ENCODE measurements at places on chromosomes 2 and 18. TPM values are rescaled to one million over a fixed set of nuclear protein-coding genes. Genes with fewer than 3 reads are reported as not detected.

The GALR1 gene
- not detected for total RNA-seq

The SNED1 gene
- total RNA-seq, result 3.2 TPM

The MDH1 gene
- 302 TPM for total RNA-seq

The SLC40A1 gene
- 5.6 TPM for total RNA-seq

The CHRND gene
- total RNA-seq, result not detected

The COL4A3 gene
- not detected for total RNA-seq

The POTEE gene
- 1.7 TPM for total RNA-seq

The LONRF2 gene
- 0.65 TPM for total RNA-seq

The ACVR2A gene
- total RNA-seq, result 9.9 TPM

The INHA gene
- 0.36 TPM for total RNA-seq

The PHLPP1 gene
- total RNA-seq, result 4.8 TPM

The PAIP2B gene
- total RNA-seq, result 2.5 TPM

The FSHR gene
- not detected for total RNA-seq
